ENCODE measurements at places on chromosomes 13 and 19.
A peak's percentile ranks its signal among the peaks of the same experiment; 100 is the strongest.

DNA sequence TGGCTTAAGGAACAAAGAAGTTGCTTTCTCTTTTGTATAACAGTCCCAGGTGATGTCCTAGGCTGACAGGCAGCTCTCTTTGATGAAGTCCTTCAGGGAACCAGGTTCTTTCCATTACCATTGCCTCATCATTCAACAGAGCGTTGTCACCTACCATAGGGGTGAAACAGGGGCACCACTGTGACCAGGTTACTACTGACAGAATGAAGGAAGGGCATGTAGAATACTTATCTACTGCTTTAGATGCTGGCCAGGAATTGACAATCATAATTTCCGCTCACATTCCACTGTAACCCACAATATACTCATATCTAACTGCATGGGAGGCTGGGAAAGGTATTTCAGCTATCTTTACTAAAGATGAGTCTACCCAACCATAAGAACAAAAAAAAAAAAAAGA lies 148.0 kb upstream of the FNDC3A start:
- DNase-seq: no peak

DNA sequence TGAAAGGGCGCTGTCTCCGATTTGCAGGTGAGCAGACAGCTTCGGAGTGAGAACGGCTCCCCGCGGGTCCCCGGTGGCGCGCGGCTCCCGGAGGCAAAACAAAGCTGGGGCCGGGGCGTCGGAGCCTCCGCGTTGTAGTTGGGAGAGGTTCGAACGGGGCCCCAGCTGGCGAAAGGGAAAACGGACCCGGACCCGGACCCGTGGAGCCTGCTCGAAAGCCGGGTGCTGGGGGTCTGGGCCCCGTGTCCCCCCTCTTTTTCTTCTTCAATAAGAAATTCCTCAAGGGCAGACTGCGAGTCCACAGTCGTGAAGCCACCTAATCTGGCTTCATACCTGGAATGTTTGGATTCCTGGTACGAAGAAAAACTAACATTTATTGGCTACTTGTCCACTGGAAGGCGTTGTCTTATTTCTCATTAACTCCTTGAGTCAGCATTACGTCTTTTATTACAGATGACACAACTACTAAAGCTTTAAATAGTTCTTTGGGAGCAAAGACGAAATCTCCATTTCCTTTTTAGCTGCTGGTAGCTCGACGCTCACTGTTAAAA lies 632 bp upstream of the MTIF3 start:
- DNase-seq: peak; percentile 22

GRCh38 chr19:32613008-32613407 lies 32.0 kb downstream of the PDCD5 start:
- no peak for DNase-seq

- DNase-seq: no peak
Measured at GRCh38 chr13:63393112-63393511, 1977.5 kb upstream of the PCDH20 start.

- no peak for DNase-seq
Measured at GRCh38 chr19:10835089-10835753, 791 bp downstream of the TMED1 start.

DNA sequence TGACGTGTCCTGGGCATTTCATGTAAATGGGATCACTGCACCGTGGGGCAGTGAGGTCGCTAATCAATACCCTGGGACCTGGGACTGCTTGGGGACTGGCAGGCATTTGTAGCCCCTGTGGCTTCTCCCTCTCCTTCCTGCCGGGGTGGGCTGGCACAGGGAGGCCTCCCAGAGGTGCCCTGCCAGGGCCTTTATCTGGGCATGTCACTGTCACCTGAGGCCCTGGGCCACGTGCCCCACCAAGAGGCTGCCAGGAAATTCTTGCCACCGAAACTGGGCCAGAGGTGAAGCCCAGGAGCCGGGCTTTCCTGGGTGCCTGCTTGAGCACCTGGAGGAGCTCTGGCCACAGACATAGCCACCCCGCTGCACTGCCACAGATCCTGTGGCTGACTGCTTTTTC lies 1.8 kb upstream of the NMRK2 start:
- DNase-seq: no peak

DNA sequence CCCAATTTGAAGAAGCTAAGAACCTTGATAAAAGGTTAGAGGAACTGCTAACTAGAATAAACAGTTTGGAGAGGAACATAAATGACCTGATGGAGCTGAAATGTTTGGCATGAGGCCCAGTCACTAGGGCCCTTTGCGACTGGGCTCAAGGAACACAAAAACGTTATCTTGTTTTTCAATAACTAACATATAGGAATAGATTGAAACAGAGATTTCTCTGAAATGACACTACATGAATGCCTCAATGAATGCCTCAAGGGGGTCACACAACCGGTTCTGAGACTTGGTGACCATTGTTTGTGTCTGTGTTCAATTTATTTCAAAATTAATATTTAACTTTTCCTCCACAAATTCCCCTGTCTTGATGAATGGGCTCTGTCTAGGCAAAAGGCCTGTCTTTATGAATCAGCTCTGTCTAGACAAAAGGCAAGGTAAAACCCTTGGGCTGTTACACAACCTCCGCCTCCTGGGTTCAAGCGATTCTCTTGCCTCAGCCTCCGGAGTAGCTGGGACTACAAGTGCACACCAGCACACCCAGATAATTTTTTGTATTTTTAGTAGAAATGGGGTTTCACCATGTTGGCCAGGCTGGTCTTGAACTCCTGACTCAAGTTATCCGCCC lies 932 bp upstream of the ZNF486 start:
- no peak for DNase-seq

DNA sequence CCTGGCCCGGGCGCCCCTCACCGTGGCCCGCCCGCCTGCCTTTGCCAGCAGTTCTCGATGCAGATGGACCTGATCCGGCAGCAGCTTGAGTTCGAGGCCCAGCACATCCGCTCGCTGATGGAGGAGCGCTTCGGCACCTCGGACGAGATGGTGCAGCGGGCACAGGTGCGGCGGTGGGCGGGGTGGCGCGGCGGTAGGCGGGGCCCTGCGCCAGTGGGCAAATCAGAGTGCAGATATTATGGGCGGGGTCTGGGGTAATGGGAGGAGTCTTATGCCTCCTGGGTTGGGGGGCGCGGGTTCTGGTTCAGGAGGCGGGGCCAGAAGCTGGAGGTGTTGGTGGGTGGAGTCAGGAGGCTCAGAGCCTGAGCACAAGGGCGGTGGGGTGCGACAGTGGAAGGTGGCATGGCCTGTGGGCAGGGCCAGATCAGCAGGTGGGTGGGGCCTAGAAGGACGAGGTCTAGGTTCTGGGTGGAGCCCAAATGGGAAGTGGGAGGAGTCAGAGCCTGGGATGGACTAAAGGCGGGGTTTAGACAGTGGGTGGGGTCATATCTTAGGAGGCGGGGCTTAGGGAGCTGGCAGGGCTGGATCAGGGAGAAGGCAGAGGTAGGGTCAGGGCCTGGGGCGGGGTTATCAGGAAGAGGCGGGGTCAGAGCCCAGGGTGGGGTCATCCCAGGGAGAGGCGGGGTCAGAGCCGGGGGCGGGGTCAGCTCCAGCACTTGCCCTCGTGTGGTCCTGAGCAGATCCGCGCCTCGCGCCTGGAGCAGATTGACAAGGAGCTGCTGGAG lies 5.6 kb downstream of the APC2 start:
- DNase-seq: no peak

GRCh38 chr13:76131551-76131950 lies 495.4 kb downstream of the LMO7 start:
- DNase-seq: no peak

GRCh38 chr13:90633849-90634248 lies 713.6 kb upstream of the MIR17HG start:
- DNase-seq: no peak

- DNase-seq: no peak
Measured at GRCh38 chr13:101841698-101842097, 389.2 kb downstream of the ITGBL1 start.

DNA sequence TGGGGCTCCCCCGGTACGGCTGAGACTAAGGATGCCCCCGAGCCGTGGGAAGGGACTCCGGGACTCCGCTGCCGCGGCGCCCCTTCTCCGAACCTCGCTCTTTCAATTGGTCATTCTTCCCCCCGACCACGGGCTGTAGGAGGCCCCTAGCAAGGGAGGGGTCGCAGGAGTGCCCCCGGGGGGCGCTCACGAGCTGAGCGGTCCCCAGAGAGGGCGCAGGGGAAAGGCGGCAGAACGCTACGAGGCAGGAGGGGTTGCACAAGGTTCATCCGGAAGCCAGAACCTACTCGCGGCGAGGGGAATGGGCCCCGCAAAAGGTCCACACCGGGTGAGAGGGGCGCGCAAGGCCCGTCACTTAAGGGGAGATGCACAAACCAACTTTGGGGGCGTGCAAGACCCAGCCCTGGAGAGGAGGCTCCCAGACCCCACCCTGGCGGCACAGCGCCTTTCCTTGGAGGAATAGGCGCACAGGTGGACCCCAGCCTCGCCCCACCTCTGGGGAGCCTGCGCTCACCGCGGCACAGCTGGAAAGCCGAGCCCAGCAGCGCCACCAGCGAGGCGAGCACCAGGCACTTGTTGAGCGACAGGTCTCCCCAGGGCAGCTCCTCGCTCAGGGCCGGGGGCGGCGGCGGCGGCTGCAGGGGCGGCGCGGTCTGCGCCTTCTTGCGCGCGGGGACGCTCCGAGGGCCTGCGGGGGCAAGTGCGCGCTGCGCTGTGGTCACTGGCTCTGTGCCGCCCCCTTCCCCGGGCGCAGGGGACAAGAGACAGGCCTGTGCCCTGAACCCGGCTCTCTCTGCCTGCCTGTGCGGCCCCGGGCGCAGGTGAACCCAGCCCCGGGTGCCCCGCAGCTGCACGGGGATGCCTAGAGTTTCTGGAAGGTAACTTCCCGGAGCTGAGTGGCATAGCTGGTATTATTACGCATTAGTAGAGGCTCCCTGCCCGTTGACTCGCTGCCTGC lies 2.8 kb downstream of the JSRP1 start:
- no peak for DNase-seq

DNA sequence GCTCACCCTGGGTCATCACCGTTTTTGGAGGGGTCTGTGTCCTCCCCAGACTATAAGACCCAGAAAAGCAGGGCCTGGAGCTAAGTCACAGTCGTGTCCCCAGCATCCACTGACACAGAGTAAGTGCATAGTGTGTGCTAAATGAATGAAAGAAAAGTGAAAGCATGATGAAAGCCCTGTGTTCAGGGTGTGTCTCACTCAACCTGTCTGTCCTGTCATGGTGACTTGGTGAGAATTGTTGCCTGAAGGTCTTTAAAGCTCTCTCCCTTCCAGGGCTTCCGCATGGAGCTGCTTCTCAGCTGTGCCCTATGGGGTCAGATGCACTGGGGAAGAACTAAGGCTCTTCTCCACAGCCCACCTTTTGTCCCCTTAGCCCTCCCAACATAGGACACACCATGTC lies 20.5 kb upstream of the IGFL1 start:
- no peak for DNase-seq

DNA sequence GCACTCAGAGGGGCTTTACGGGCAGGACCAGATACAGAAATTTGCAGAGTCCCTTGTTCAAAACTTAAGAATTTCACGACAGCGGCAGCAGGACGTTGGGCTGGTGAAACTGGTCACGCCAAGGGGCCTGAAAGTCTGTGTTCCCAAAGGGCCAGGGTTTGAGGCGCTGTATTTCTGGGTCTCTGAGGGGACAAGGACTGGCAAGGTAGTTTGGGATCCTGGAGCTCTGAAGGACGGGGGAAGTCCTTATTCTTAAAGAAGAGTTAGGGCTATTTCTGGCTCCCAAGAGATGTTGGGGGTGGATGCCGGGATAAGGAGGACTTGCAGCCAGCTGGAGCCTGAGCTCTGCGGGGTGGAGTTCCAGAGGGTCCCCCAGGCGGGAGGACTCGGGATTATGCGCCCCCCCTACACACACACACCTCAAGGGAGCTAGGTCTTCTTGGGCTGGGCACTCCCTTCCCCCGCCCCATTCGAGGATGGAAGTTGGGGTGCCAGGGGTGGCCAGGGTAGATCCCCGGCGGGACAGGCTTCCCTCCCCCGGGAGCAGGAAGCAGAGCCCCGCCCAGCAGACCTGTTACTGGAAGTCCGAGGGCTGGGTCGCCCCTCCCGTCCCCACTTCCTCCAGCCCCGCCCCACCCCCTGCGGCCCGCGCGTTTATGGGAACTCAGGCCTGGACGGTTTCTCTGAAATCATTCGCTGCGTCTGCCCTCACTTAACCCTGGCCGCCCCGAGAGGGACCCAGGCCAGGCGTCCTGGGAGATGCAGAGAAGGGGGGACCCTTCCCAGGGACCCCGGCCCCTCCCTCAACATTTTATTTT lies 5.6 kb downstream of the BCL3 start:
- DNase-seq: peak; percentile 56

Data from stimulated activated CD4-positive, alpha-beta T cell treated with anti-CD3 and anti-CD28 coated beads, Interleukin-15, amount 100 ng/mL, for 1 hour (primary cell).